GM12891 (cell line): ENCODE measurements at places on chromosomes 4 and X.

GRCh38 chr4:121093261-121093660, 20.9 kb upstream of the NDNF start:
- no peak for DNase-seq

- no peak for DNase-seq
Observed at GRCh38 chr4:151690876-151691275, 69.9 kb downstream of the GATB start.

GRCh38 chrX:137118136-137118535, 84.3 kb upstream of the GPR101 start:
- DNase-seq: no peak

GRCh38 chr4:182307746-182308145, 64.5 kb downstream of the TENM3 start:
- no peak for DNase-seq

- DNase-seq: peak; percentile 66
Observed at GRCh38 chr4:1356181-1356998, 9.4 kb downstream of the UVSSA start.

DNA sequence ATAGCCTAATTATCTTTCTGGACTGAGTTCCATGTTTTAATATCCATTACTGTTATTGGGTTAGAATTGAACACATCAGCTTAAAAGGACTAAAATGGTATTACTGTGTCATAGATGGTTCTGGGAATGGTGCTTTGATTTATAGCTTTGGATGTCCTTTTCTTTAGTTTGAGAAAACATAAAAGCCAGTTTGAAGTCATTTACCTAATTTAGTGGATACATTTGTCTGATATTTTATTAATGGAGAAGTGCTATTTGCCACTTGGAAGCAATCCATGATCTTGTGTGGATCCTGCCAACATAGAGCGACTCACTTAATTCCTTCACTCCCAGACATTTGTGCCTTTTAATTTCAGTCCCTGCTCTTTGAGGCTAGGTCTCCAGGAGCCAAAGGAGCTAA, 212.4 kb upstream of the PACRGL start:
- no peak for DNase-seq

- no peak for DNase-seq
Observed at GRCh38 chrX:42079968-42080367, 156.6 kb upstream of the CASK start.

GRCh38 chrX:25226151-25226550, 210.4 kb upstream of the ARX start:
- no peak for DNase-seq

GRCh38 chr4:171742436-171742835, 70.8 kb upstream of the GALNTL6 start:
- no peak for DNase-seq

GRCh38 chr4:87278335-87278794, 44.3 kb downstream of the HSD17B13 start:
- no peak for DNase-seq

- no peak for DNase-seq
Observed at GRCh38 chr4:154084864-154085263, 296.0 kb upstream of the SFRP2 start.

GRCh38 chr4:37522996-37523395, 163.2 kb downstream of the RELL1 start:
- no peak for DNase-seq

GRCh38 chr4:145619639-145619996, 433 bp downstream of the MMAA start:
- DNase-seq: no peak

- DNase-seq: no peak
Observed at GRCh38 chr4:163395055-163395454, 51.4 kb downstream of the NPY5R start.

DNA sequence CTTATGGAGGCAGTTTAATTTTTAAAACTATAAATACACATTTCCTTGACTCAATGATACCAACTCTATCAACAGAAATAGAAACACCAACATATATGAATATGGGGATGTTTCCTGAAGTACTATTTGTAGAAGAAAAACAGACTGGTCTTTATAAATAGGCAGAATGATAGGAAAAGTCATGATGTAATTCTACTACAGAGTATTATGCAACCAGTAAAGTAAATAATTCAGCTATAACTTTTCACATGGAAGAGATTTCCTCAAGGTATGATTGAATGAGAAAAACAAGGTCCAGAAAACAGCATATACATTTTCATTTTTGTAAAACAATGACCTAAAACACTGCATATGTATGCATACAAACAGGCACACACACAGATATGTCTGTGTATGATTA, 56.2 kb downstream of the GPRIN3 start:
- DNase-seq: no peak

- DNase-seq: no peak
Observed at GRCh38 chr4:22672519-22672918, 20.2 kb upstream of the GBA3 start.

DNA sequence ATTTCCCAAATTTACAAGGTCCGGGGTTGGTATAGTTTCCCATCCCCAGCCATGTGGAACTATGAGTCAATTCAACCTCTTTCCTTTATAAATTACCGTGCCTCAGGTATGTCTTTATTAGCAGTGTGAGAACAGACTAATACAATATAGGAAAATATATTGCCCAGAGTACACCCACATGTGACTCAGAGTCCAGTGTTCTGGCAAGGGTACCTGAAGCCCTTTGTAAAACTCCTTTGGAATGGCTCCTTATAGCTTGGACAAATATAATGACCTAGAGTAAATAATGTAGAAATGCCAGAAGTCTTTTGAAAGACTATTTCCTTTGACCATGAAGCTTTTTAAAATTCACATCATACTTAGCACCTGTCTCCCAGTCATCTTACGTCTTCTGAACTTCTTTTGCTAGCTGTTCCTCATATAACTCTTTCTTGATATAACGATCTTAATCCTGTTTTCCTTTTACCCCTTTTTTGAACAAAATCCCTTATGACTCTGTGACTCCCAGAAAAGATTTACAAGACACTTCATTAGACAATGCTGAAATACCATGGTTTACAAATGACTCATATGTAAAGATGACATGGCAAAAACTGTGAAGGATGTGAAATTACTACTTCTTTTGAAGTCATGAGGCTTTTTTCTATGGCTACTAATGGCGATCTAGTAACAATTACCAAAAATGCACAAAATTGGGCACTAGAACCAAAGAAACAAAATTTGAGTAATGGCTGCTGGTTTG, 408.9 kb downstream of the NAP1L3 start:
- DNase-seq: no peak

- DNase-seq: peak; percentile 13
Observed at GRCh38 chr4:112031712-112032328, 113.4 kb upstream of the FAM241A start.

DNA sequence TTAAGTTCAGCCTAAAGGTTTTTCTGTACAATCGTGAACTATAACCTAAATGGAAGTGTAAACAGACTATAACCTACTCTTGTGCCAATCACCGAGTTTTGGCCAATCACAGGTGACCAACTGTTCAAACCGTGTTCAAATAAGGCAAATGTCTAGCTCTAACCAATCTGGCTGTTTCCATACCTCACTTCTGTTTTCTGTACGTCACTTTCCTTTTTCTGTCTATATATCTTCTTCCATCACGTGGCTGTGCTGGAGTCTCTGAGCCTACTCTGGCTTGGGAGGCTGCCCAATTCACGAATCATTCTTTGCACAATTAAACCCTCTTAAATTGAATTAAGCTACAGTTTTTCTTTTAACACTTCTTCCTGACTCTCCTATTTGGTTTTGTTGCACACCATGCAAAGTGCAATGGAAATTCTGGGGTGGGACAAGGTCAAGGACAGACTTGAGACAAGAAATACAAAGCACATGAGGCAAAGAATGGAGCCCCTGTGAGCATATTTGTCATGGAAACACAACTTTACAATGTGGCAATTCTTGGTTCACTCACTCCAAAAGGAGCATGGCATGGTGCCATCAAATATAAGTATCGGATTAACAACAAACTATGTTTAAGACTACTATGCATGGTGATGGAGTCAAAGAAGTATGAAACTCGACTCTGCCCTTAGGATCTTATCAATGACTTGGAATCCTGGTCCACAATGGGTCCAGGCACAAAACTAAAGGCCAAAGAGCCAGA, 115.7 kb upstream of the FAM9B start:
- DNase-seq: no peak

GRCh38 chr4:169707958-169708643, 49.6 kb downstream of the HPF1 start:
- DNase-seq: no peak
